ENCODE measurements at places on chromosomes 2 and 18.

DNA sequence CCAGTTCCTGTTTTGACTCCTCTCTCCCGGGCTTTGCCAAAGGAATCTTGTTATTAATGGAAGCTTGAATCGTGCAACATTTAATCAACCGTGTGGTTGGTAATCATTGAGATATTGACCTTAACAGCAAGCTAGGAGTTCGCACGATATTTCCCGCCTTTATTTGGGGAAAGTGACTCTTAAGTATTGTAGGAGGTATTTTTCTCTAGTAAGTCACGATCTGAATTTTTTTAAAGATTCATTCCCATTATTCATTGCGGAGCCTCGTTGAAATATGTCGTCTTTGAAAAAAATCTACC is 663 bp downstream of the NUP35 start:
- no peak for DNase-seq

- DNase-seq = no peak
Observed at GRCh38 chr2:31998731-31999383, 12.0 kb downstream of the MEMO1 start.

- DNase-seq = no peak
Observed at GRCh38 chr2:73981081-73982001, 3.4 kb upstream of the TET3 start.

DNA sequence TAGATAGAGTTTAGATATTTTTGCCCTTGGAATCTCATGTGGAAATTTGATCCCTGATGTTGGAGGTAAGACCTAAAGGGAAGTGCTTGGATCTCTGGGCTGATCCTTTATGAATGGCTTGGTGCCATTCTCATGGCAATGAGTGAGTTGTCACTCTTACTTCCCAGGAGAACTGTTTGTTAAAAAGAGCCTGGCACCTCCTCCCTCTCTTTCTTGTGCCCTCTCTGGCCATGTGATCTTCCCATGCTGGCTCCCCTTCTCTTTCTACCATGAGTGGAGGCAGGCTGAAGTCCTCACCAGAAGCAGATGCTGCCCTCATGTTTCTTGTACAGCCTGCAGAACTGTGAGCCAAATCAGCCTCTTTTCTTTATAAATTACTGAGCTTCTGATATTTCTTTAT is 276.9 kb downstream of the ZNF804A start:
- DNase-seq = no peak

DNA sequence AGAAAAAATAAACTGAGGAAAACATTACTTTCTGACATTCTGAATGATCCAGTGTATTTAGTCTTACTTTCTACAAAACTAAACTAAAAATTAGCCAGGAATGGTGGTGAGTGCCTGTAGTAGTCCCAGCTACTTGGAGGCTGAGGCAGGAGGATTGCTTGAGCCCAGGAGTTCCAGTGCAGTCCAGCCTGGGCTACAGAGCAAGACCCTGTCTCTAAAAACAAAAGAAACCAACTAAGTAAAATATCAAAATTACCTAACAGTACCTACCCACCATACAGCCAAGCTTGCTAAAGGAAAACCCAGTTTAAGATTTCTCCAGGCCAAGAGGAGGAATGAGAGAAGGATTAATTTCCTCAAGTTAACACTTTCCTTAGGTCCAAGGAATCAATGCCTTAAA is 2.9 kb downstream of the HSPD1 start:
- no peak for DNase-seq

- peak; percentile 38 for DNase-seq
Observed at GRCh38 chr2:85649201-85650190, 18.5 kb downstream of the SFTPB start.

- no peak for DNase-seq
Observed at GRCh38 chr2:131493199-131493968, 1.2 kb upstream of the MZT2A start.

- no peak for DNase-seq
Observed at GRCh38 chr18:31100436-31101182, 1.6 kb downstream of the DSC2 start.

- no peak for DNase-seq
Observed at GRCh38 chr2:24372033-24372432, 11.7 kb upstream of the ITSN2 start.

All from non-pigmented ciliary epithelial cell (primary cell).